ENCODE measurements at places on chromosomes 3 and 15. TPM values are rescaled to one million over a fixed set of nuclear protein-coding genes. Genes with fewer than 3 reads are reported as not detected.

DNA sequence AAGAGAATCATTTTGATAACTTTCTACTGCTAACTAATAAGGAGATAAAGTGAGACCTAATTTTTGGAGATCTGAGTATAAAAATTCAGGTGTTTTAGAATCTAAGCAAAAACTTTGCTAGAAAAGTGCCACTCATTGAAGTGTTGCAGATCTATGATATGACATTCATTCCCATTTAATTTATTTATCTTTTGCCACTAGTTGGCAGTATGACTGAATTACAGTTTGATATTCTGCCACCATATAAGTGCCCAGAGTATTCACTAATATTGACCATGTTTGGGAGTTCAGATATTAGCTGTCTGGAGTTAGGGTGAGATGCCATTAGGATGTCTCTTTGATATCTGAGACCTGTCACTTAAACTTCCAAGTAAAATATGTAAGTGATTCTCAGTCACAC, 251.3 kb upstream of the GBE1 start:
- DNase-seq, result no peak
- H3K27ac ChIP-seq, result no peak overlapping the region
- H3K27me3 ChIP-seq, result no peaks in the 10 kb centered on the region
- H3K4me1 ChIP-seq, result no peaks in the 10 kb centered on the region
- no peaks in the 10 kb centered on the region for H3K36me3 ChIP-seq

- no peak for DNase-seq
- no peaks in the 10 kb centered on the region for H3K27me3 ChIP-seq
- no peak overlapping the region for H3K27ac ChIP-seq
- H3K36me3 ChIP-seq, result no peaks in the 10 kb centered on the region
Observed at GRCh38 chr3:50562861-50563260, 4.7 kb downstream of the C3orf18 start.

- H3K4me1 ChIP-seq, result no peaks in the 10 kb centered on the region
- no peaks in the 10 kb centered on the region for H3K36me3 ChIP-seq
- DNase-seq, result no peak
- H3K27ac ChIP-seq, result no peak overlapping the region
- no peaks in the 10 kb centered on the region for H3K27me3 ChIP-seq
- H3K4me3 ChIP-seq, result no peak overlapping the region
Observed at GRCh38 chr3:126620738-126621137, 34.2 kb downstream of the TXNRD3 start.

DNA sequence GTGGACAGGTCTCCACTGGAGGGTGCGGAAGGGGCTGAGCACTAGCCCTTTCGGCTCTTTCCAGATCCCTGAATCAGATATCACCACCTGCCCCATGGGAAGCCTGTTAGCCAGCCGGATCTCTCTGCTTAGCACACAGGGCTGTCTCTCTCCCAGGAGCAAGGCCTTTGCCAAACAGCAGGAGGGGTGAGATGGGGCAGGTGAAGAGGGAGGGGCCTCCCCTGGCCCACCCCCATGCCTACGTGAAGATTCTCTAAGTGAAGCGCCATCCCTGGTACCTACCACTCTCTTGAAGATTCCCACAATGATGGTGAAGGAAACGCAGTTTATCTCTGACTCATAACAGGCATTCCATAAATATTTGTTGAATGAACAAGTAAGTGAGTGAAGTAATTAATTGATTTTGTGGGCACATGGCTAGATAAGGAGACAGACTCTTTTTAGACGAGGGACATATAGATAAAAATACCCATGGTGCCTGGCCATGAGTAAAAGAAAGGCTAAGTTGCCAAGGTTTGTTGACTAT, 19.6 kb upstream of the HCN4 start:
- no peaks in the 10 kb centered on the region for H3K36me3 ChIP-seq
- no peaks in the 10 kb centered on the region for H3K4me1 ChIP-seq
- no peaks in the 10 kb centered on the region for H3K27me3 ChIP-seq
- DNase-seq, result no peak
- no peak overlapping the region for H3K27ac ChIP-seq
- H3K4me3 ChIP-seq, result no peak overlapping the region

Gene RYR3
- not detected for total RNA-seq

Gene LOXL1
- total RNA-seq, result 0.49 TPM

All from B cell (primary cell).